ENCODE measurements at places on chromosomes 2 and 18.

- no peak for DNase-seq
Measured at GRCh38 chr2:165274698-165275097, 35.5 kb downstream of the SCN2A start.

DNA sequence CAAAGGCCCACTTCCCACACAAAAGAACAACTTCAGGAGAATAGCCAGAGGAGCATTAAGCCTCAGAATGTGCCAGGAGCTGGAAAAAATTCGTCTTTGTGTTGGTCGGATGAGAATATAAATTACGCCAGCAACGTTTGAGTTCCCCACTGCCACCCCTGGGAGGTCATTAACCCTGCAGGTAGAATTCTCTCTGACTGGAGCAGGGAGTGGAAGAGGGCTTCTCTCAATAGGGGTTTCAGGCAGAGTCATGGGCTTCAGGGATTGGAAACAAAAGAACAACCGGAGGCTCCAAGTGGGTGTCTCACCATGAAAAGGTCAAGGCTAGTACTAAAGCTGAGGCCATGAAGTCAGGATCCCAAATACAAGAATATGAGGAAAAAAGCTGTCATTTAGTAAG is 69.0 kb upstream of the DDX18 start:
- DNase-seq, result no peak

GRCh38 chr18:70039186-70039585 is 91.5 kb upstream of the CD226 start:
- no peak for DNase-seq

DNA sequence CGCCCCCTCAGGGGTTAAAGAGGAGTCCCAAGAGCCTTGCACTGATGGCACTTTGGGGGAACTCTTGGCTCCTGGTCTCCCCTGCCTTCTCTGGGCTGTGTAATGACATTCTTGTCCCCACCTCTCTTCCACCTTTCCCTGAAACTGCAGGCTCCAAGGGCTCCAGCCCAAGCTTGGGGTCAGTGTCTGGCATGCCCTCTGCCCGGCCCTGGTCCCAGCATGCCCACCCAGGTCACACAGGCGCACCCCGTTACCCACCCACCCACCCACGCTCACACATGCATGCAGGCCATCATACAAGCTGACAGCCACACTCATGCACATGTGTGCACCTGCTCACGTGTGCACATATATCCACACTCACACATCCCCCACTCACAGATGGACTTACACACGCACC is 6.9 kb upstream of the NT5DC4 start:
- DNase-seq, result no peak

DNA sequence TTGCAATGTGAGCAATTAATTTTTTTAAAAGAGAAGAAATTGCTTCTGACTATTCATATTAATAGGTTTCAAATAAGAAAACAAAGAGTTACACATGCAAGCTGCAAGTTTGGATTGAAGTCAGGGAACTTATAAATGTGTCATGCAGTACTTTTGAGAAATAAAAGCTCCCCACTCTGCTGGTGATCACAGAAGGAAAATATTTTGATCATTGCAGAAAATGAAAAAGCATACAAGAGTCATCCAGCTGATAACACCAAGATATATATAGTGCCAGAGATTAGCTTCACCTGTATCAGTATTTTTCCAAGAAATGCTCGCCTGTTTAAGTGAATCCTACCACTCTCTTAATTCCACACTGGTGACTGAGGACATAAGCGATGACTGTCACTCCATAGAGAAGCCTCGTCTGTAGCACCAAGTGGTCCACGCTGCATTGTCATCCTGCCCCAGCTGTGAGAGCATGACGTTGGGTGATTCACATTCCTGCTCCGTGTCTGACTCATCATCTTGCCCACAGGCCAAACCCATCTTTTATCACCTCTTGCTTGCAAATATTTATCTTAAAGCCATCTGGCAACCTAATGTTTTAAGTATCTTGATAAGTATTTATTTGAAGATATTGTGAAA is 178.0 kb downstream of the ASXL3 start:
- DNase-seq, result peak; percentile 51

- no peak for DNase-seq
Measured at GRCh38 chr2:224865016-224865415, 148.9 kb upstream of the CCDC195 start.

- no peak for DNase-seq
Measured at GRCh38 chr2:80473796-80474195, 169.2 kb upstream of the LRRTM1 start.

DNA sequence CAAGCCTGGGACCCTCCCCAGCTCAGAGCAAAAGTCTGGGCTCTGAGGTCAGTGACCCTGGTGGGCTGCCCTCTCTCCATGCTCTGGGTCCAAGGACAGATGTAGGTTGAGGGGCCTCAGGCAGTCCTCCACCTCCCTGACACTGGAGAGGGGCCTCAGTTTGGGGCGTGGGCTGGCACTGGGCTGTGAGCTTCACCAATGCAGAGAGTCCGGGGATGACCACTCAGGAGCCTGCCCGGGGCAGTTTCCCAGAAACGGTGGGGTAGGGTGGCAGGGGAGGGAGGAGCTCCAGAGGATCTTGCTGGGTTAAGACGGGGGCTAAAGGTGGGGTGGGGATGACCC is 40.5 kb upstream of the SMAD7 start:
- DNase-seq, result no peak

GRCh38 chr2:109330056-109330455 is 201.1 kb downstream of the SH3RF3 start:
- DNase-seq, result no peak

DNA sequence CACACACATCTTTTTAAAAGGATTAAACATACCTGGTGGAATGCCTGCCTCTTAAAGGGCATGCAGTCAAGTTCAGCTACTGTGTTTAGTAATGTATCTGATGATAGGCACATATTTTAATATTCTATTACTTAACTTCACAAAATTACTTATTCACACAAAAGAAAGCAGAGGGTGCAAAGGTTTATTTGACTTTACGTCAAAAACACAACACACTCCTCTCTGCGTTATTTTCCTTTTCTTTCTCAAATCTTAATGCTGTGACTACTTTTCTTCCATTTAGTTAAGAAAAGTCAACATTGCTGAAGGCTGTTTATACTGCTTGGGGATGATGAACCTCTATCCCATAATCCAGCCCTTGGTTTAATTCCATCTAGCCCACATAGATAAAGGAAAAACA is 127.9 kb upstream of the ST6GAL2 start:
- DNase-seq, result no peak

DNA sequence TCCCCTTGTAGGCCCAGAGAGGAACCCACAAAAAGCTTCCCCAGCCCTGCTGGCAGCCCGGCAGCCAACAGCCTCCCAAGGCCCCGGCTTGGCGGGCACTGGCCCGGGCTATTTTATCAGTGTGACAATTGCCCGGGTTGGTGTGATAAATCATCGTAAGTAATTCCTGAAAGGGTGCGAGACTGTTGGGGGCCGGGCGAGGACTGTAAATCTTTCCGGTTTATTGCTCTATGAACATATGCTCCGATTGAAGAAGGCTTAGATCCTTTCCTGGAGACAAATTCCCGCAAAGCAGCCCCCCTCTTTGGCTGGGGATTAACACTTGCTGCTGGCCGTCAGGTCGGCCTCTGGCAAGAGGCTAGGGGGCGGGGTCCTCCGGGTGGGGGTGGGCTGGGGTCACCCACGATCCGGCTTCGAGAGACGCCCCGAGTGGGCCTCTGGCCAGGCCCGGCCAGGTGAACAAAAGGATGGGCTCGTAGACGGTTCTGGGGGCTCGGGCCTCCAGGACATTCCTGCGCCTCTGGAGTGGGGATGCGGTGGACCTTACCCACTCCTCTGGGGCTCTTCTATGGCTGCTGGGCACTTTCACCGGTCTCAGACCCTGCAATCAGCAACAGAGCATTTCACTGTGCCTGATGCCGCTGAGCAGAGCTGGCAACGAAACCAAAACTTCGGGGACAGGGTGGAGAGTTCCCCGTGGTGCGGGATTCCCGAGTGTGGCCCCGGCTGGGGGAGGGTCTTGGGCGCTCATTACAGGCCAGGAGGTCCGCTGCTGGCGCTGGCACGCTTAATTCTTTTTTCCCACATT is 2.0 kb downstream of the HOXD3 start:
- no peak for DNase-seq

DNA sequence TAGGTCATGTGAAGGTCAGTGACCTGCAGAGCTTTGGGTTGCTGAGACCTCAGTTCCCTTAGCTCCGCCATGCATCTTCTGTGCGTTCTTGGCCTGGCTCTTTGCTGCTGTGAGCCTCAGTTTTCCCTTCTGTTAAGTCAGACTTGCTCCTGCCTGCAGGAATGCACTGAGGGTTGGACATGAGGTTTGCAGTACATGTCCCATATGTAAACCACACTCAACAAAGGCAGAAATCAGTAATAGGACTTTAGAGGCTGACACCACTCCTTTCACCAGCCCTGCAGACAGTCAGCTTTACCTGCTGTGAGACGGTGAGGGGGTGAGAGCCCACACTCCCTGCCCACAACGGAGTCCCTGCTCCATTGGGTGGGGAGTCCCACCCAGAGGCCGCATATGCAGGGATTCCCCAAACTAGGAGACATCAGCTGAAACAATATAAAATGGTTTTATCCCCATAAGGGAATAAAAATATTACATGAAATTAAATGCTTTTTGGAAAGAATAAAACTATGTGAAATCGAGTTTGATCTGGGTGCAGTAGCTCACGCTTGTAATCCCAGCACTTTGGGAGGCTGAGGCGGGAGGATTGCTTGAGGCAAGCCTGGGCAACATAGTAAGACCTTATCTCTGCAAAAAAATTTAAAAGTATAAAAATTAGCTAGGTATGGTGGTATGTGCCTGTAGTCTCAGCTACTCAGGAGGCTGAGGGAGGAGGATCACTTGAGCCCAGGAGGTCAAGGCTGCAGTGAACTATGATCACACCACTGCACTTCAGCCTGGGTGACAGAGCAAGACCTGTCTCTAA is 55.1 kb downstream of the MYO7B start:
- DNase-seq, result no peak

- DNase-seq, result no peak
Measured at GRCh38 chr2:154912215-154912614, 213.7 kb downstream of the KCNJ3 start.

DNA sequence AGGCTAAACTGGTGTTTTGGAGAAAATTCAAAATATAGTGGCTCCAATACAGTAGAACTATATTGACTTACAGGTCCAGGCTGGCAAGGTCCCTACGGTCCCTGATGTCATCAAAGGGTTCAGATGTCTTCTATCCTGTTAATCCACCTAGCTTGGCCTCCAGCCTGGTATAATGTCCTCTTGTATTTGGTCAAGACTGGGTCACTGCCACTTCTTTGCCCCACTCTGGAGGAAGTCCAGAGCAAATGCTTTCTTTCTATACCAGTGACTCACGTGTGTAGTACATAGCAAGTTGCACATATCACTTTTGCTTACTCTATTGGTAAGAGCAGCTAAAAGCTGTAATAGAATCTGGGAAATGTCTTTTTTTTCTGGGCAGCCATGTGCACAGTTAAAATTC is 80.8 kb downstream of the LCLAT1 start:
- DNase-seq, result no peak

DNA sequence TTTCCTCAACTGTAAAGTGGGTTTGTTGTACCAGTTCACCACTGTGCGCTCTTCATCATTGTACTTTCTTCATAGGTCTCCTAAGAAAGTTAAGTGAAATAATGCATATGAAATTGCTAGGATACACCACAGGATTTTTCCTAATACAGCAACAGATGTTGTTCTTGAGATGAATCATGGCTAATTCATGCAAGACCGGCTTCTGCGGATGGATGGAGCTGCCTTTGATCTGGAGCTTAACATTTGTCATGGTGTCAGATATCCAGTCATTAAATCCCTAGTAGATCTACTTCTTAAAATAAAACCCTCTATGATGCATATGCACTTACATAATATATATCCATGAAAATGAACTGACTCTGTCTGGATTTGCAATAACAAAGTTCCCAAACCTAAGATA is 114.1 kb downstream of the COL6A3 start:
- DNase-seq, result peak; percentile 98

Data from ACHN (cell line).